ENCODE measurements at places on chromosomes 11 and 22.

GRCh38 chr22:18023509-18024275 lies 669 bp downstream of the MICAL3 start:
- no peak for DNase-seq

- DNase-seq, result no peak
Measured at GRCh38 chr22:27090611-27091011, 433.2 kb downstream of the MIAT start.

GRCh38 chr11:123122341-123122740 lies 60.4 kb upstream of the HSPA8 start:
- DNase-seq, result no peak

GRCh38 chr11:17407575-17407974 lies 19.1 kb upstream of the KCNJ11 start:
- no peak for DNase-seq

DNA sequence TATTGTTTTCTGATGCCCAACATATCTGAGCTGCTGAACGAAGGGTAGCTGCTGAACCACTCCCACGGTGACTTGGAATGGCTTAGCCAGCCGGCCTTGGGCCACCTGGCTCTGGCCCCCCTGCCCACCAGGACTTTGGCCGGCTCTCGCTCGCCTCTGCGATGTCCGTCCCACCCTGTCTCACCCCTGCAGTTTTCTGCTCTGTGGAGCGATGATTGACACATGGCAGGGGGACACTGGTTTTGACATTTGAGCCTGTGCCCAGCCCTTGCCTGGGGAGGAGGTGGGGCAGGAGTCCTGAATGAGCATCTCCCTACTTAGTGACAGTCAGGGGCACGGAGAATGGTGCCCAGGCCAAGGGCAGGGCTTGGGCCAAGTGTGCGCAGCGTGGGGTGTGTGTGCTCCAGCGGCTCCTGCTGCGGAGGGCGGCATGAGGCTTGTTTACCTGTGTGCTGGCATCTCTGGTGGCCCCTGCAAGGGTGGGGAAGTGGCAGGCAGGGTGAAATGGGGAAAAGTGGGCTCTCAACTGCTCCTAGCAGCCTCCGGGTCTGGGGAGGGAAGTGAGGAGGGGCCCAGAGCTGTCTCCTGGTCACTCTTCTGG lies 15.7 kb upstream of the CDKN1C start:
- DNase-seq, result no peak

GRCh38 chr11:22752908-22753310 lies 76.7 kb downstream of the SVIP start:
- no peak for DNase-seq

DNA sequence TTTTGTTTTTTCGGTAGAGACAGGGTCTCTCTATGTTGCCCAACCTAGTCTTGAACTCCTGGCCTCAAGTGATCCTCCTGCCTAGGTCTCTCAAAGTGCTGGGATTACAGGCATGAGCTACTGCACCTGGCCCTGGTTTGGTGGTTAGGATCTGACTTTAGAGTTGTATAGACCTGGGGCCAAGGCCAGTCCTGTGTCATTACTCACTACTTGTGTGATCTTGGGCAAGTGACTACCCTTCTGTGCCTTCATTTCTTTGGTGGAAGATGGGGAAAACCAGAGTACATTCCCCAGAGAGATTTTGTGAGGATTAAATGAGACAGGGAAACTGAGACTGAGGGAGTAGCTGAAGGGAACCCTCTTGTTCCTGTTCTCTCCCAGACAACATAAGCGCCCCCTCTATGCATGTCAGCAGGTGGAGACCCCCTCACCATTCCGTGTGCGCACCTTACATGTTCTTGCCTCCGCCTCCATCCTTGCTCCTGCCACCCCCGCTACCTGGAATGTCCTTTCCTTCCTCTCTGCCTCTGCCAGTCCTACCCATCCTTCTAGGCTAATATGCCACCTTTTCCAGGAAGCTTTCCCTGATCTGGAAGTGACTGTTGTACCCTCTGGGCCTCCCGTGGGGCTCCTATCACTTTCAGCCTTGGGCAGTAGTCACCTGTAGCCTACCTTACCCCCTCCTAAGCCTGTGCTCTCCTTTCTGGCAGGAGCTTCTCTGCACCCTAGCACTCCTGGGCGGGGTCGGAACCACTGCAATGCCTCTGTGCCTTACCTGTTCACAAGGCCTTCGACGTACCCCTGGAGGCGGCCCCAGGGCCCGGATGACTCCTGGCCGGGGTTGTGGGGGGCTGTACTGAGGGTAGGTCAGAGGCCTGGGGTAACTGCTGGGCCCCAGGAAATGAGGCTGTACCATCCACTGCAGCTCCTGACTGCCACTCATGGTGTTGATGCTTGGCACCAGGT lies 3.9 kb downstream of the FOSL1 start:
- no peak for DNase-seq

DNA sequence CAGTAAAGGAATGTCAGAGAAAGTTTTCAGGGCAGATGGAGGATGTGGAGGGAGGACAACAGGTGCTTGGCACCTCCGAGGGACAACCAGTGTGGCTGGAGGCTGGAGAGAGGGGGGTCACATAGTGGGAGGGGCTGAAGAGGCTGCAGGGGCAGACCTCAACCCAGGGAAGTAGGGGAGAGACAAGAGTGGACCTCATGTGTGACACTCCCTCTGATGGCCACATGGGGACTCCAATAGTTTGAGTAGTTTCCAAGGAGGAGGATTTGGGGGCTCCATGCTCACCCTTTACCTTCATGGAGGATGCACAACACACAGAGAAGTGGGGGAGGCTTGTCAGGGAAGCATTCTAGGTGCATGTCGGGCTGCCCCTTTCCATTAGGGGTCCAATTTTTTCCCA lies 35.1 kb upstream of the ASPHD2 start:
- DNase-seq, result no peak

GRCh38 chr11:60563553-60564235 lies 48.5 kb downstream of the MS4A13 start:
- peak; percentile 5 for DNase-seq

- no peak for DNase-seq
Measured at GRCh38 chr11:129287920-129288319, 87.7 kb upstream of the BARX2 start.

- DNase-seq, result no peak
Measured at GRCh38 chr11:74694136-74694930, 36.9 kb downstream of the CHRDL2 start.

DNA sequence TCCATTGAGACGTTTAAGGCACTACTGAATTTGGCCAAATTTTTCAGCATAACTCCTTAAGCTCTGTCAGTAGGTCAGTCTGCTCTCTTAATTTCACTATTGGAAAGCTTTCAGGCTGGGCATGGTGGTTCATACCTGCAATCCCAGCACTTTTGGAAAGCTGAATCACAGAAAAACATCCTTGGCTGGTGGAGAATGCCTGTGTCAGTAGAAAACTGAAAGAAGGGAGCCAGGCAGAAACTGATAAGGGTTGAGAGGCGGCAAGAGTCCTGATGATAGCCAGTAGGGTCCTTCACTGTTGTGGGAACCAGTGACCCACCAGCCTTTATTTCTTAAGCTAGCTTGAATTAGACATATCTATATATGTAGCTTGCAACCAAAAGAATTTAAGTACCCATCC lies 22.6 kb downstream of the NEU3 start:
- no peak for DNase-seq

GRCh38 chr11:64541131-64541530 lies 49.9 kb upstream of the SLC22A12 start:
- DNase-seq, result no peak

GRCh38 chr11:35974882-35975589 lies 31.2 kb downstream of the LDLRAD3 start:
- DNase-seq, result no peak

DNA sequence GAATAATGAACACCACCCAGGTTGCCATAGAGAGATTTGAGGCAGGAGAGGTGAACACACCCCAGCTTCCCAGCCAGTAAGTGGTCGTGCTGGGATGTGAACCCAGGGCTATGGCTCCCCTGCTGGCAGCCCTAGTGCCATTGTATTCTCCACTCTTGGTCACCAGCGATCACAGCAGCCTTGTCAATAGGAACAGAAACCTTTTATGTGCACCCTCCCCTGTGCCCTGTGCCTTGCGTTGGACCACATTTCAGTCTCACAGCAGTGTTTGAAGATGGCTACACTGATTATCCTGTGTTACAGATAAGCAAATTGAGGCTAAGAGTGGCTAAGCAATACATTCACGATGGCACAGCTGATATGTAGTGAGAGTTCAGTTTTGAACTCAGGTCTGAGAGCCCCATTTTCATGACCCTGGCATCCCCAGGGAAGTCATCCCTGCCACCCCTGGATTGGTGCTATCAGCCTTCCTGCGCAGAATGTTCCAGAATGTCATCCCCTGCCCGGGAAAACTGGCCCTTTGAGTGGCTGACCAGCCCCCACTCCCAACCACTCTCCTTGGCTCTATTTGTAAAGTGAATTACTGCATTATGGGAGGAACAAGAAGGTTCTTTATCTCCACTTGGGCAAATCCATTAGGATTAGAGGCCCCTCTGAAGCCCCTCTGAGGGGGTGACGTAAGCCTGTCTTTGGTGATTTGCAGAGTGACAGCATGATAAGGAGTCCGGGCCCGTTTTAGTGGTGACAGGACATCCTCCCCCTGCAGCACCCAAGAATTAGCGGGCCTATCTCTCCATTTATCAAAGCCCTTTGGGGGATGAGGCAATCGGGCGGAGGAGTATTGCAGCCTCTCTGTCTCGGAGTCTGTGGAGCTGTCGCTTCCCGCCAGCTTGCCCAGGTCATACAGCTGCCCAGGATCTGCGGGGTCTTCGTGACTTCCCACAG lies 30.9 kb downstream of the SMIM38 start:
- no peak for DNase-seq

- peak; percentile 32 for DNase-seq
Measured at GRCh38 chr11:119727523-119728151, 1.4 kb downstream of the NECTIN1 start.

DNA sequence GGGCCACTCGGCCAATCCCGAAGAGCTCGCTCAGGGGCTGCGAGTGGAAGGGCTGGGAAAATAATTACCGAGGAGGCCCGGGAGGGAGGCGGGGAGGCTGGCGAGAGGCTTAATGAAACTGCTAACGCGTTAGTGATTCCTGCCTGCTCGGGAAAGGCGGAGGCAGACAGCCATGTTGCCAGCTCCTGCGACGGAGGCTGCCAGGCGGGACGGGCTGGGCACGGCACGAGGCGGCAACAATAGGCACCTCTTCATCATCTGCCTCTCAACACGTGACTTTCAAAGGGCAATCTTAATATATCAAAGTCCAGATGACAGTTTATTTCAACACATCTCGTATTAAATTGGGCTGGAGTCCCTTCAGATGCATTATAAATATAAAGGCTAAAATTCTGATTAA lies 68.0 kb upstream of the TCF20 start:
- DNase-seq, result no peak

DNA sequence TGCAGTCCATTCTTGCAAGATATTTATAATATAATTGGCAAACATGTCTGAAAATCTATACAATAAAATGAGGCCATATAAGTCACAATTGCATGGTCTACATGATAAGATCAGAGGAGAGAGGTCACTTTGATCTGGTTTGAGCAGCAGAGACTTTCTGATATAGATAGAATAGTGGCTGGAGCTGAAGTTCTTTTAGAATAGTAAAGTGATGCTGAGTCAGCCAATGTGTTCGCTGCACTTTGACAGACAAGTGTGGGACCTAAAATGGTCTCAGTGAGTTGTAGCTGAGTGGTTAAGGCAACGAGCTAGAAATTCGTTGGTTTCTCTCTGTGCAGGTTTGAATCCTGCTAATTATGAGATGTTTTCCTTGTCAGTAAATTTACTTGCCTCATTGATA lies 257.0 kb upstream of the C11orf87 start:
- DNase-seq, result no peak

DNA sequence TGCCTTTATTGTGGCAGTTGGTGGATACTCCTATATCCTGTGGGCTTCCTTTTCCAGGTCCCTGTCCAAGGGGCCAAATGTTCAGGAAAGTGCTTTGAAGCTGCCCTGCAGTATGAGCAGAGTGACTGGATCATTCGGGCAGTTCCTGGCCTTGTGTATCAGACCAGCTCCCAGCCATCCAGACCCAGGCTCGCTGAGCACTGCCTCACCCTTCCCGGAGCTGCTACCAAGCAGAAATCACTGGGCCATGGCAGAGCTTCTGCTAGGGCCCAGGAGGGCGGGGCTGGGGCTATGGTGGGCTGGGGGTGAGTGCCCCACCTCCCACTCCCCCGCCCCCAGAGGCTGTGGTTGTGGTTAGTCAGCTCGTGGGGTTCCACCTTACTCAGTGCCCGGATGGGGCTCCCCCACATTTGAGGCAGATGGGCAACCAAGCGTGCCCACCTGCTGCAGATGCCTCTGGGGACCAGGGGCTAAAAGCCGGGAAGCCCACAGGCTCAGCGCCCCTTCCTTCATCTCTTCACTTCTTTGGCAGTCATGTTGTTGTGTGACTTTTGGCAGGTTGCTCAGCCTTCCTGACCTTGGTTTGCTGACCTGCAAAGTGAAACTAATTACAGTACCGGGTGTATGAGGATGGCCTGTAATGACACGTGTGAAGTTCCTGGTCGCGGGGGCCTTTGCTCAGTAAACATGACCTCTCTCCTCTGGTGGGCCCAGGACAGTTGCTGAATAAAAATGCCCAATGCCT lies 2.1 kb upstream of the LRRC32 start:
- peak; percentile 75 for DNase-seq

GRCh38 chr22:24066260-24066659 lies 55.2 kb downstream of the CABIN1 start:
- peak; percentile 47 for DNase-seq

- peak; percentile 26 for DNase-seq
Measured at GRCh38 chr11:44632466-44633123, 67.1 kb downstream of the CD82 start.

GRCh38 chr11:112885744-112886433 lies 75.3 kb upstream of the NCAM1 start:
- no peak for DNase-seq

GRCh38 chr11:57432149-57432561 lies 5.2 kb upstream of the SLC43A3 start:
- no peak for DNase-seq

- no peak for DNase-seq
Measured at GRCh38 chr11:95494856-95495255, 263.9 kb upstream of the SESN3 start.

DNA sequence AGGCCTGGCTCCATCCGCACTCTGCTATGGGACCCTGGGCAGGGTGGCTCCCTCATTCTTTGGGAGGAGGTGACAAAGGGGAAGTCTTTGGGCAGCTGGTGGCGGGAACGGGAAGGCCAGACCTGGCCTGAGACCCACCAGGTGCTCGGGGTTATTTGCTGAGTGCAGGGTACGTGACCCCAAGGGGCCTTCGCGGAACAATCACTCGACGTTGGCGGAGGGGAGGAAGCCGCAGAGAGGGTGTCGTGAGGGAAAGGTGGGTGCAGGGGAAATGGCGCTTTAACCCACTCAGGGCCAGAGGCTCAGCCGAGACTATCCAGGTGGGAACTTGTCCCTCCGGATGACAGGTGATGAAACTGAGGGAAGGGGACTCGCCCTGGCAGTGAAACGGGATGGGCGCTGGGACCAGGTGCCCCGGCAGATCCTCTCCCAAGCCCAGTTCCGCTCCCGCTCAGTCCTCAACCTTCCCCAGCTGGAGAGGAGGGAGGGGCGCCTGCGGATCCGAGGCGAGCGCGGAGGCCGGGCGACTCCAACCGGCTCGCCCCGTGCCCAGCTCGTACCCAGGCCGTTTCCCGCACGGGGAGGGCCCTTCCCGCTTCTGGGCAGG lies 911 bp downstream of the A4GALT start:
- no peak for DNase-seq

GRCh38 chr22:44537467-44537866 lies 39.4 kb upstream of the RTL6 start:
- no peak for DNase-seq

GRCh38 chr22:35657571-35658312 lies 9.5 kb downstream of the APOL6 start:
- DNase-seq, result no peak
